Daoy (cell line): ENCODE measurements at places on chromosomes 5 and 9.

- no peak for DNase-seq
Measured at GRCh38 chr5:115496936-115497576, 47.5 kb downstream of the FEM1C start.

- DNase-seq: peak; percentile 53
Measured at GRCh38 chr9:130042406-130042884, 544 bp downstream of the FNBP1 start.

DNA sequence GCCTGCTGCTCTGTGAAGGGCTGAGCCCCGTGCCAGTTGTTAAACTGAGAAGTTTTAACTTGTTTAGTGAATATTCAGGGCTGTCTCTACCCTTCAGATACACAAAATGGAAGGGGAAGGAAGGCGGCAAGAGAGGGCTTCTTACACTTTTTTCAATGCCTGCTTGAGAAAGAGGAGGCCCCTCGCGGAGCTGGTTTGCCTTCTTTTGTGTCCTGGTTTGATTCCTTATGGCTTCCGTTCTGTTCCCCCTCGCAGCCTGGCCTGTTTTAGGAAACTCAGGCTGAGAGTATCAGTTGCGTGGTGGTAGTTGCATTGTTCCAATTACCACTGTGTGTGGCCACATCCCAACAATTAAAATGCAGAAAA is 1.0 kb downstream of the FAM53C start:
- DNase-seq: no peak

DNA sequence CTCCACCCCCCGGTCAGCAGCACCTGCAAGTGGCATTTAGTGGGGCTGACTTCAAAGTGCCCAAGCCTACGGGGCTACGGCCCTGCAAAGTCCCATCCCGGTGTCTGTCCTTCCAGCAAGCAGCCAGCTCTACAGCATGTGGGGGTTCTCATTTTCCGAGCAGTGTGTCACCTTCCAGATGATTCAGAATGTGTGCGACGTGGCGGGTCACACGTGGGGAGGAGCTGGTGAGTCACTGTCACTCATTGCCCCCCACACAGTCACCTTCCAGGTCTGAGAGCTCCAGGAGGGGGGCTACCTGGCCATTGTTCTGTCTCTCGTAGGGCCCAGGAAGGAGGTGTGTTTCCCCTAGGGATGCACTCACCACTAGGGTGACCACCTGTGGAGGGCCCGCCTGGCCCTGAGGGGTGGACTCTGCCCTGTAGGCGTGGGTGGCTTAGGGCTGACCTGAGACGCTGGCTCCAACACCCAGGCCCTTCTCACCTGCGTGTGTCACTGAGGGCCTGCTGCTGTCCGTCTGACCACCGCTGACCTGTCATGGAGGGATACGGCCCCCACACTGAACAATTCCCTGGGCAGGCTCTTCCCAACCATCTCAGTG is 70.2 kb downstream of the SEMA4D start:
- peak; percentile 65 for DNase-seq

DNA sequence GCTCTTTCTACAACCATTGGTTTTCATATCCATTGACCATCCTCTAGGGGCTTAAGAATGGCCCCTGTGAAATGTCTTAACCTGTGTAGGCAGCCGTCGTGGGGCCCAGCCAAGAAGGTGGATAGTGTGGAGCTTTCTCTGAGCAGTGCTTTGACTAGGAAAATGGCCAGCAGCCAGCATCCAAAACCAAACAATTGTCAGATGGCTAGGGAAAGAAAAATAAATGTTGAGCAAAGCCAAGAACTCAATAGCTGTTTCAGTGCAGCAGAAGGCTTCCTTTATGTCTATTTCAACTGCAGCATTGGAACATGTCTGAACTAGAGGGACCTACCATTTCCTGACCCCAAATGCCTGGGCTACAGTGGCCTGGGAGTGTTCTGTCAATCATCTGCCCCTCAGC is 374.9 kb downstream of the TLE4 start:
- DNase-seq: no peak

DNA sequence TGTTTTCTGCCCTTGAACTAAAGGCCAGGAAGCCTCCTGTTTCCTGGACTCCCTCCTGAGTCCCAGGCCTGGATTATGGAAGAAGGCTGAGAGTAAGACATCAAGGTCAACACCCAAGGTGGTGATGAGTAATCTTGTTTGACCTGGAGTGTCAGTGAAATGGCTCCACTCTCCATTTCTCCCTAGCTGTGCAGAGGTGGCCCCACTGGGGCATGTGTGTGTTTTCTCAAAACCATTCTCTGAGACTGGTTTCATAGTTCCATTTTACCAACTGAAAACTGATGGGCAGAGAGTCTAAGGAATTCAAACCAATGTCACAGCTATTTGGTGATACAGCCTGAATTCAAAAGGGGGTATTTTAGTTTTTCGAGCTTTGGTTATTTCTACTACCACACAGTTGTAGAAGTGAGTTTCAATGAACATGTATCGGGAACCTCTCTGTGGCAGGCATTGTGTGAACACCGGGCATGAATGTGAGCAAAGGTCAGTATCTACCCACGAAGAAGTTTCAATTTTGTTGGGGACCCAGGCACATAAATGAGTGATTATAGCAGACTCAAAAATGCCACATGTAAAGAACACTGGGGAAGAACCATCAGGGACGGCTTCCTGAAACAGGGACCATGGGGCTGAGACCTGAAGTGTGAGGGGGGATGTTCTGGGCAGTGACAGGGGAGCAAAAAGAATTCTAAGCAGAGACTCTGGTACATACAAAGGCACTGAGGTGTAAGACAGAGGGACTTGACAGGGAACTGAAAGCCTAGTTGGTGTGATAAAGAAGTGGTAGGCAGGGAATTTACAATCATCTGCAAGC is 269.6 kb upstream of the KLF4 start:
- DNase-seq: no peak

- no peak for DNase-seq
Measured at GRCh38 chr9:133584167-133584558, 25.0 kb downstream of the FAM163B start.

DNA sequence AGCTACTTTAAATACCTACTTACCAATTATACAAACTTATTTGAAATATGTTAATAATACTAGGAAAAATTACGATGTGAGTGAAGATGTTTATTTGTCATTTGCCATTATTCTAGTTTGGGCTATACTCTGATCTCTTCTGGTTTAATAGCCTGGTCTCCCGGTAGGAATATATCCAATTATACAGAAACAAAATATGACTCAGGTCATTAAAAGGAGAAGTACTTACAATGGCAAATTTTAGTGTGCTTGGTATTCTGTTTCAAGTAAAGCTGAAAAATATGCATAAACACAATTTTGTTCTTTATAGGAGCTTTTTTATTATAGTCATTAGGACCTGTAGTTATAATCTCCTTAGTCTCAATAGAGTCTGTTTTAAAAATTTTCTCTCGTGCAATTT is 176.8 kb downstream of the SLCO4C1 start:
- DNase-seq: no peak

GRCh38 chr9:135241381-135242048 is 154.0 kb downstream of the OLFM1 start:
- DNase-seq: peak; percentile 46

GRCh38 chr9:24582146-24583126 is 36.7 kb upstream of the IZUMO3 start:
- no peak for DNase-seq

DNA sequence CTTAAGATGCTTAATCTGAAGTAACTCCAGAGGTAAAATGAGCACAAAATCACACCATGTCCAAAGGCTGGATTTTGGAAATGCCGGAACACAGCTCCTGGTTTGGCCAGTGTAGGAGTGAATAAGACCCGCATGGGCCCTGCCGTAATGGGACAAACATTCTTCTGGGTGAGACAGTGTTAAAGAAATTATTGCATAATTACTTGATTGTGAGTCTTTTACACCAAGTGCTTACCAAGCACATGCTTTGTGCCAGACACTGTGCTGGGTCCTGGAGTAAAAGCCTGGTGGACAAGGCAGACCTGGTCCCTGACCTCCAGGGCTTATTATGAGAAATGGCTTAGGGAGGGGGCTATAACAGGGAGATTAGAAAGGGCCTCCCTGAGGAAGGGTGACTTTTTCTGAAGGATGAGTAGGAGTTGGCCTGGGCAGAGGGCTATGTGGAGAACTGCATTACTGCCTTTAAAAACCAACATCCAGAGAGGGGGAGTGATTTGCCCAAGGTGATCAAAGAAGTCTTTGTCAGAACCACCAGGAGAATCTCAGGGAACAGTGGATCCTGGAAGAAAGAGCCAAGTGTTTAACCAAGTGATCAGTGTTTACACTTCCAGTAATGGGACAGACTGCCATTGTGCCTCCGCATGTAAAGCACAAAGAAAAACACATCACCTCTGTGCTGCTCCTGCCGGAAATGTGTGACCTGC is 3.5 kb downstream of the PDE6A start:
- DNase-seq: no peak

- no peak for DNase-seq
Measured at GRCh38 chr5:43315682-43316081, 2.5 kb upstream of the HMGCS1 start.

DNA sequence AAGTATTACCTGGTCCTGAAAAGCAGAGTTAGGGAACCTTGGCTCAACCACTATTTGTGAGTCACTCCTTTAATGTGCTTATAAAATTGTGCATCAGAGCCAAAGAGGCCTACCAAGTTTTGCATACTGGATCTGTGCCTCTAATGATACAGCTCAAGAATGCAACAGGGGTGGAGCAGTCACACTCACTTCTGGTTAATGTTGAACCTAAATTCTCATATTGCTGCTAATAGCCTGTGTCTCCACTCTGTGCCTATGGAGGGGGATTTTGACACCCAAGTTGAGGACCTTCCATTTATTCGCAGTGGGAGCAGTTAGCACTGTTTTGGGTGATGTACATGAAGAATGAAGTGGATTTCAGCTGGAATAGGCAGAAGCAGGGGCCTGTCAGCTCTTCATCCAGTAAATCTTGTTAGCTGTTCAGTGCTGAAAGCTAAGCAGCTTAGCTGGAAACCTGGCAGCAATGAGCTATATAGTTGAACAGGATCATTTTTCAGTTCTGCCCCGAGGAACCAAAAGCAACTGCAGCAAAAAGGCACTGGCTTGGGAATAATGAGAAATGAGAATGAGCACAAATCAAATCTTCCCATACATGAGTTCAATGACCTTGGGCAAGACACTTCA is 9.7 kb downstream of the SH3TC2 start:
- DNase-seq: no peak

DNA sequence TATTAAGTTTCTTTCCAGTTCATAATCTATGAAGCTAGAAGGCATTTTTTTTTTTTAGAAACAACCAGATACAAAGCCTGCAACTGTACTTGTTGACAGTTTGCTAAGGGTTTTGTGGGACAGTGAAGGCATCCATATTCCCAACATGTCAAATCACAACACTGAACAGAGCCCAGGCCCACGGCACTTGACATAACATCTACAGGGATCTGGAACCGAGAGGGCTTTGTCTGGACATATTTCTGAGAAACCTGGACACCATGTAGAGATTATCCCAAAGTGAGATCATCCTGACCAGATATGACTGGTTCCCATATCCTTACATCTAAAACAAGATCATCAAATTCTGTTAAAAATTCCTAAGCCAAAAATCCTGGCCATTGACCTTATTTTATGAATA is 336.3 kb downstream of the ACTL7B start:
- no peak for DNase-seq

GRCh38 chr9:137630679-137631078 is 11.9 kb downstream of the EHMT1 start:
- no peak for DNase-seq

DNA sequence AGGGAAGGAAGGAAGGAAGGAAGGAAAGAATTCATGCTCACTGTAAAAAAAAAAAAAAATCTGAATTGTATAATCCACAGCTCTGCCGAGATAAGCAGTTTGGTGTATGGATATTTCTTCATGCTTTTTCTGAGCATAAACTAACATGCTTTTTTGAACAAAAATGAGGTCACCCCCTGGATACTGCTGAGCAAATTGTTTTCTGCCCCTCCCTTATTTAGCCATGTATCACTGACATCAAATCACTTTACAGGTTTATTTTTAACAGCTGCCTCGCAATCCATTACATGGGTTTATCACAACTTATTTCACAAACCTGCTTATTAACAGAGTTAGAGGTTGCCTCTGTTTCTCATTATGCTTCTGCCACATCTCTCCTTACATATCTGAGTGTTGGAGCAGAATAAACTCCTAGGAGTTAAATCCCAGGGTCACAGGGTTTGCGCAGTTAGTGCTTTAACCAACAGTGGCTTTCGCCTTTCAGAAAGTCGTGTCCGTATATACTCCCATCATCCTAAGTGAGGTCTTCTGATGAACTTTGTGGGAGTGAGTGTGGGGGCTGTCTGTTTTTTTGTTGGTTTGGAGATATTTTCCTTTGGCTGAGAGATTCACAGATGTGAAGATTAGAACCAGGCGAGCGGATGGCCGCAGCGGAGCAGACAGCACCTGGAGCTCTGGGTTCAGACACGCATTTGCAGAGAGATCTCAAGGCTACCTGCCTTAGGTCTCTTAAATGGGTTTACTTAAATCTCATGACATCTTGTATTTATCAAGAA is 57.7 kb downstream of the AK8 start:
- no peak for DNase-seq

DNA sequence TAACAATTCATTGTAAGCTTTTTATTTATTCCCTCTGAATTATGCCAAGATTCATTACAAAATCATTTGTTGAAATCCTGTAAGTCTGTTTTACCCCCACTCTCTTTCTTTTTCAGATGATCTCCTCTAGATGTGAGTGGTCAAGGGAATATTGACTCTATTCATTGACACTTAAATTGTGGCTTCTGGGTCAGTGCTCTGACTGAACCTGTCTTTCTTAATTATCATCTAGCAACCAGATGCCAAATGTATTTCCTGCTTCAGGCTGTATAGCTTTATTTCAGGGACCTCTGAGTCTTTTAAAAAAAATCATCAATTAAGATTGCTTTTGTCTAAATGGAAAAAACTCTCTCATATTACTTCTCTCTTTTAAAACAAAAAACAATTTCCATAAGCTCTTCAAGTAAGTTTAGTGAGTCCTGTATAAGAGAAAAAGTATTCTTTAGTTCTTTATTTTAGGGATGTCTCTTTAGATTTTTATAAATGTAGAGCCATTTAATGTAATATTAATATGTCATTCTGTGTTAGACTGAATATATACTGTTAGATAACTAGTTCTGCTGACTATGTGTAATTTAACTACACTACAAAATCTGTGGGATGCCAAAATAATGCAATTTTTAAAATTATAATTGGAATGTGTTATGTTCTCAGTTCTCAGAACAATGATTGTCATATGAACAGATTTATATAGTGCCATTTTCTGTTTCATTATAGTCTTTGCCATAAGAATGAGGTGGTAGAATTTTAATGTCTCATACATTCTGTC is 645.8 kb upstream of the EDIL3 start:
- no peak for DNase-seq

DNA sequence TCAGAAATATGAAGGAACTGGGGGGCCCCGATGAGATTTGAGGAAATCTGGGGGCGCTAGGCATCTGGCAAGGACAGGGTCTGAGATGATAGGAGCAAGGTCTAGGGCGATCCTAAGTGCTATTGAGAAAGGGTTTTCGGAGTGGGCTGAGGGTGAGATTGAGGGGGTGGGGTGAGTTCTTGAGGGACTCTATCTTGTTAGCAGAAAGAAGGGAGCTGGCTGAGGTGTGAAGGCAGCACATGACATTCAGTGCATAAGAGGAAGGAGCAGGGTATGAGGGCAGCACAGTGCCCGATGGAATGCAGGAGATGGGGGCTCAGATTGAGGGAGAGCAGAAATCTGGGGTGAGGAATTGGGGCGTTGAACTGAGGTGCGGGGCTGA is 640 bp downstream of the TRIM32 start:
- no peak for DNase-seq
